ENCODE measurements at places on chromosomes 16 and 17.

- DNase-seq: peak; percentile 80
These were observed 9.0 kb downstream of the ADGRG1 start for GRCh38 chr16:57637424-57637823.

GRCh38 chr16:88968589-88969280 is 8.3 kb downstream of the CBFA2T3 start:
- no peak for DNase-seq

DNA sequence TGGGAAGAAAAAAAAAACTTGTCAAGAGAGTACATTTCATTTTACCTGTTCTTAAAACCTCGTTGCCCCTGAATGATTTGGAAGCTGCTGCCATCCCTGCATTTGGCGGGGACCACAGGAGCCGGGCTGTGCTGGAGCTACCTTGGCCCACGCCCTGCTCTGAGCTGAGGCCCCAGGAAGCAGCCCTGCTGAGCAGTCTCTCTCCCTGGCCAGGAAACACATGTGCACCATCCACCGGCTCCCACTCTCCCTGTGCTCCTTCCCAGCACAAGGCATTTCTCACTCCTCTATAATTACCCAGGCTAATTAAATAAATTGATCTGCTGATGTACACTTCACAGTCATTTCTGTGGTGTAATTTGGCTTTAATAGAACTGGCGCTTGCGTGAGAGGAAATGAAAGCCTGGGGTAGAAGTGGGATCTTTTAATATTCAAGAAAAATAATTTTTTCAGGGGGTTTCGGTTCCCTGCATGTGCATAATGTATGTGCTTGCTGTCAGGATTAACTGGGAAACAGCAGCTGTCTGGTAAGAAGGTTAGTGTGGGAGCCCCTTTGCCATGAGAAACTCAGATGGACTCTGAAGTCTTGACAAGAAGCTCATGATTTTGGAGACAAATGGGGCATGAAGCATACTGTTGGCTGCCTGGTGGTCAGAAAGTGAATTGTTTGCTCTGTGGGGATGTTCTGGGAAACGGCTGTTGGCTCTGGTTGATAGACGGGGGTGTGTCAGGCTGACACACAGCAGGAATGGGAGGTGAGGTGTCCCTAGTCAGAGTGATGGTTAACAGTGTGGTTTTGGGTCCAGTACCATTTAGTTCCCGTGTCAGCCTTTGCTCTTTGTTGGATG is 252.3 kb upstream of the EEF2KMT start:
- no peak for DNase-seq

GRCh38 chr16:83996481-83997252 is 28.6 kb downstream of the NECAB2 start:
- no peak for DNase-seq

DNA sequence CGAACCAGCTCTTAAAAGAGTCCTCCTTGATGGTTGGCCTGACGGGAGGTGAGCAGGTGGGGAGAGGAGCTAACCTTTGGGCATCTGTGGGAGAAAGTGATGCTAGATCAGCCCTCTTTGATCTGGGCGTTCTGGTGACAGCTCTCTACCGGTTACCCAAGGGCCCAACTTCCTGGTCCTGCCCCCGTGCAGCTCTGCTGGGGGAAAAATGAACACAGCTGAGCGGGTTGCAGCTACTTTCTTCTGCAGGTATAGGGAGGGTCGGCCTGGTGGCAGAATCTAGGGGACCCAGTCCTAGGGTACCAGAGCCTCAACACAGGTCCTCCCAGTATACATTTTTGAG is 2.9 kb downstream of the SHISA9 start:
- DNase-seq: no peak

- DNase-seq: no peak
These were observed 87.1 kb downstream of the CYTH1 start for GRCh38 chr17:78694805-78695531.
